Hippocampal formation (tissue), 2 donors: ENCODE measurements at places on chromosomes 7 and 10.

DNA sequence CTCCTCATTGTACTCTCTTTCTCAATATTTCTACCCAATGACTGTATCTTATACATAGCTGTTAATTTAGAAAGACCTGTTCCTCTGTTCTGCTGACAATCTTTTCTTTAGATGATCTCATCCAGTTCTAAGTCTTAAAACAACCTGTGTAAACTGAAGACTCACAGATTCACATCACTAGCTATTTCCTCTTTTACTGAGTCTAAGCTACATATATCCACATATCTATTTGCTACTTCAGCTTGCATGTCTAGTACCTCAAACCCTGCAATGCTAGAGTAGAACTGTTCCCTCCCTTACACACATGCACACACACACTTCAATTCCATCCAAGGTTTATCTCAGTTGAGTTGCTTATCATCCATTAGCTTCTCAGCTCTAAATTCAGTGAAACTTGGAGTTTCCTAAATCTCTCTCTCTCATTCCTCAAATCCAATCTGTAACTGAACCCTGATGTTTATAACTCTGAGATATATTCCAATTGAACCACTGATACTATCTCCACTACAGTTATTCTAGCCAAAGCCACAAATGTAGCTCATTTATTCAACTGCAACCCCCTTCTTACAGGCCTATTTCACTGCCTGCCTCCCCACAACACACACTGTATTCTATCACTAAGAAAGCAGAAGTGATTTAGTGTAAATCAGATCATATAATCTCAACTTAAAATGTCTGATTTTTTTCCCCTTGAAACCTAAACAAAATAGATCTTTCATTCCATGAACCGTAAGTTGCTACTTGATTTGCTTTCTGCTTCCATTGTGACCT is 1036.8 kb upstream of the POT1 start:
- DNase-seq, result no peak

- no peak for DNase-seq
Measured at GRCh38 chr10:17831896-17832295, 22.7 kb downstream of the MRC1 start.

GRCh38 chr10:115771755-115772154 is 501.3 kb downstream of the GFRA1 start:
- no peak for DNase-seq

- no peak for DNase-seq
Measured at GRCh38 chr10:35216303-35216905, 89.8 kb downstream of the CREM start.

- peak; percentile 24 for DNase-seq
Measured at GRCh38 chr7:33862946-33863814, 42.2 kb upstream of the BMPER start.

GRCh38 chr10:11150879-11151415 is 133.3 kb downstream of the CELF2 start:
- no peak for DNase-seq

DNA sequence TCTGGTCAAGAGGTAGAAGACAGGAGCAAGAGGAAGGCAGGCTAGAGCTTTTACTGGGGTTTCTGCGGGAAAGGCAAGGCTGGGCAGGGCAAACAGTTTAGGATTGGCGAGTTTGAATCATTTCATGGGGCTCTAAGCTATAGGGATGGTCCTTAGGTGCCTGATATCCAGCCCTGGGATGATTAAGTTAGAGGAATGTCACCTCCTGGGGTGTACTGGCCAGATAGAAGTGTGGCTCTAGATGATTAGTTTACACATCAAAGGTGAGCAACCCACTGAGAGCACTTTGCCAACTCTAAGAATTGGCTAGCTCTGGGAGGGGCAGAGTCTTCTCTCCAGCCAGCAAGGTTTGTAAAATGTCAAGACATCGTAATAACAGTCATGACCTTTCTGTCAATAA is 52.4 kb downstream of the ZNF365 start:
- no peak for DNase-seq

DNA sequence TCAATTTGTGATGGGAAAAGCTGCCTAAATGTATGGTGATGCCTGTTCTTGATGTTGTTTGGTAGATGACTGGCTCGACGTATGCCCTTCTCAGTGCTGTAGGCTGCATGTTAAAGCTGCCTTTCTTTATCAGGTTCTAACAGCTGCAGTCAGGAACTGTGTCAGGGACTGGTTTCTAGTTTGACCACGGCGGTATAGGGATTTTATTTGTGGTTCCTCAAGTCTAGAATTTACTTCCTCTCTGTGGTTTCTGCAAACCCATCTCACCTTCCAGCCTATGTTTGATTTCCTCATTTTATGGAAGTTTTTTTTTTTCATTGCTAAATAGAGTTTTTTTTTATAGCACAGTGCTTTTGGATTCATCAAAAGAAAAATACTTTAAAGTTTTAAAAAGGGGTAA is 26.5 kb downstream of the LMTK2 start:
- no peak for DNase-seq

GRCh38 chr7:148230296-148230695 is 360.3 kb upstream of the C7orf33 start:
- no peak for DNase-seq

DNA sequence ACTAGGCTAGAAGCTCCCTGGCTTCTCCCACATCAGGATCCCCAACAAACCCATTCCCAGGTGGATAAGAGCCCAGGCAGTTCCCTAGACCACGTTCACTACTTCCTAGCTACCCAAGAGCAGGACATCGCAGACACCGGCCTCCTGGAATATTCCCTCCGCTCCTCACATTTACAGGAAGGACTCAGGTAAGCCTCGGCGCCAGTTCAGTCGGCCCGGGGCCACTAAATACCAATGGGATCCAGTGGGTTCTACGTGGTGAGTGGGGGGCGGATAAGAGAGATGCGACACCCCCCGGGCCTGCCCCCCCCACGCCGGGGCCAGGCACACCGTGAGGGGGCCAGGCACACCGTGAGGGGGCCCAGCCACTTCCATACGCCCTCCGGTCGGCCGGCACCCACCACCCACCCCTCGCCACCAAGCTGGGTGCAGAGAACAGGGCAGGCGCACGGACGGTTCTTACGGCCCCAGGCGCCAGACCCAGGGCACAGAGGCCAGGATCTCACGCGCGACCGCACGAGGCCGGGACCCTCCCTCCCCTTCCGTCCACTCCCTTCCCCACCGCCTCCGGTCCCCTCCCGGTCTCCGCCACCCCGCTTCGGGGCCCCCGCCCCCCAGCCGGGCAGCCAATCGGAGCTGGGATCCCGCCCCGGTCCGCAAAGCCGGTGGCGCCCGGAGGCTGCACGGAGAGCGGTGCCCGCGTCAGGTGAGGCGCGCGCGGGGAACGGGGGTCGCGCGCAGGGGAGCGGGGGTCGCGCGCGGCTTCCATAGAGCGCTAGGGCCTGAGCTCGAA is at the start of gene BLVRA:
TSS of gene BLVRA (plus strand) at position 652 of the 793 bp plus-strand sequence. CDS start 12,479 bp downstream, outside the sequence.
- DNase-seq, result peak; percentile 0

DNA sequence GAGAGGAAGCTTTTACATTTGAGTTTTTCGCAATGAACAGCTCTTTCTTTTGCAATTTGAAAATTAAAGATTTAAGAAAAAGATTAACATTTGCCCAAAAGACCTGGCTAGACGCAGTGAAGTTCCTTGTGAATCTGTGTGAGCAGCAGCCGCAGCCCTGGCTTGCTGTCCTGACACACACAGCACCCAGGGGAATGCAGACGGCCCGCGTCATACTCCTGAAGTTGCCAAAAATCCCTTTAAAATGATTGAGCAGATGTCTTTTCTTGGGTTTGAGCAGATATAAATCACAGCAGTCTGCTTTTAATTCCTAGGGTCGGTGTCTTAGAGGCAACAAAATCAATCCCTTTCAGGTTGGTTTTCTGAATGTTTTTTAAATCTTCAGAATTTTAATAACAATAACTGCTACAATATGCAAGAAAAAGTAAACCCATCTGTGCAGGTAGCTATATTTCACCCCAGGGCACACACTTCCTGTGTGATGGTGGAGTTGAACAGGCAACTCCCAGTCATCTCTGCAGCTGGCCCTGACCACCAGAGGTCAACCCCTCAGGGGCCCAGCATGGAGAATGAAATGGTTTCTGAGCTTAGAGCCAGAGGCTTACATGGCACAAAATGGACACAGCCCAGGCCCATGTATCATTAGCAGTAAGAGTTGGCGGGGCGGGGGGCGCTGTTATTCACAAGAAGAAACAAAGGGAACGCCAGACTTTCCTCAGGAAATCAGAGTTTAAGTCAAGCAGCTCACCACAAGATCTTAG is 32.2 kb upstream of the TRIL start:
- DNase-seq, result no peak

DNA sequence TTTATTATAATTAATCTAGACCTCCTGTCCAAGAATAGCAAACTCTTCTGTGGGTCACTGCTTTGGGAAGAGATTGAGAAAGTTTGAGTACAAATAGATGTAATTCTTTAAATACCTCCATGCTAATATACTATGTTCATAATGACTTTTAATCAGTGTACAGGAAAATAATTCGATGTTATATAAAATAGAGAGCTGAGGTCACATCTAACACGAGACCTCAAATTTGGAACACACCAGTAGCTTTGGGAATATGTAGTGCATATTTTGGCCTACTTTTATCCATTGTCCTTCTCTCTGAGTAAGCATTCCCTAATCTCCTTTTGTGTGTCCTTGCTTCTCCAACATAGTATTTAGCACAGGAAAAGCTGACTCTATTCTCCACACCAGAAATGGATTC is 27.3 kb upstream of the CABCOCO1 start:
- DNase-seq, result no peak

DNA sequence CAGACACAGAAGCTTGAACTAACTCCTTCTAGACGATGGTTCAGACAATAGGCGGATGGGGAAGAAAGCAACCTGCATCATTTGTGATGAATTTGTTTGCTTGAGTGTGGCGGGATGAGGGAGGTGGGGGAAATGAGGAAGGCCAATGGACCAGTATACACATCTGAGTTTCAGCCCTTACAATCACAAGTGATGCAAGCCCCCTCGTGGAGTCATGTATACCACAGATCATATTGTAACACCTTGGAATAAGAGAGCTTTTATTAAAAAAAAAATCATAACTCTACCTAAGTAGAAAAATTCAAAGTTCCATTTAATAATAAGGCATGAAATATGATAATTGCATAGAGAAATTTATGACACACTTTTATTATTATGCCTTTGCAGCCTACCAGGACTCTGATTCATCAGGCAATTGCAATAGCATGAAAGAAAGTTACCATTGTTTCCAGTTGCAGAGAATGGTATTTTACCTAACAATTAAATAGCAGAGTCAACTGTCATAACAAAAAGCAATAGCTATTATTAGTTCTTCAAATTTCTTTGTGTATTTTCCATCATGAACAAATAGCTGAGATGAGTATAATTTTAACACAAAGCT is 230.2 kb upstream of the AKR1E2 start:
- DNase-seq, result no peak

- DNase-seq, result no peak
Measured at GRCh38 chr10:34446049-34446448, 369.0 kb downstream of the PARD3 start.

- DNase-seq, result no peak
Measured at GRCh38 chr10:88528806-88529570, 54.1 kb downstream of the RNLS start.

DNA sequence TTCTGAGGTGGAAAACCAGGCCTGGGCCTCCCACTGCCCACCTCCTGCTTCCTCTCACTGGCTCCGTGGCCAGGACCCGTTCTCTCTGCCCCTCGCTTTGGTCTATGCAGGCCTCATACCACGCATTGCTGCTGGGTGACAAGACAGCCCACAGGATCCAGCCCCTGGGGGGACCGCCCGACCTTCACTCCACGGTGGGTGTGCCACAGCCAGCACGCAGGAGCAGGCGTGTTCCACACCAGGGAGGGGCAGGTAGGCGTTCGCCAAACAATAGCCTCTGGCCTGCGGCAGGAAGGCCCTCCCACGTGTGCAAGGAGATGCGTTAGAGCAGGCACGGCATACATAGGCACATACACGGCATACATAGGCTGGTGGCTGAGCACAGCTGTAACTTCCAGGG is 233.4 kb downstream of the WDR37 start:
- DNase-seq, result no peak

DNA sequence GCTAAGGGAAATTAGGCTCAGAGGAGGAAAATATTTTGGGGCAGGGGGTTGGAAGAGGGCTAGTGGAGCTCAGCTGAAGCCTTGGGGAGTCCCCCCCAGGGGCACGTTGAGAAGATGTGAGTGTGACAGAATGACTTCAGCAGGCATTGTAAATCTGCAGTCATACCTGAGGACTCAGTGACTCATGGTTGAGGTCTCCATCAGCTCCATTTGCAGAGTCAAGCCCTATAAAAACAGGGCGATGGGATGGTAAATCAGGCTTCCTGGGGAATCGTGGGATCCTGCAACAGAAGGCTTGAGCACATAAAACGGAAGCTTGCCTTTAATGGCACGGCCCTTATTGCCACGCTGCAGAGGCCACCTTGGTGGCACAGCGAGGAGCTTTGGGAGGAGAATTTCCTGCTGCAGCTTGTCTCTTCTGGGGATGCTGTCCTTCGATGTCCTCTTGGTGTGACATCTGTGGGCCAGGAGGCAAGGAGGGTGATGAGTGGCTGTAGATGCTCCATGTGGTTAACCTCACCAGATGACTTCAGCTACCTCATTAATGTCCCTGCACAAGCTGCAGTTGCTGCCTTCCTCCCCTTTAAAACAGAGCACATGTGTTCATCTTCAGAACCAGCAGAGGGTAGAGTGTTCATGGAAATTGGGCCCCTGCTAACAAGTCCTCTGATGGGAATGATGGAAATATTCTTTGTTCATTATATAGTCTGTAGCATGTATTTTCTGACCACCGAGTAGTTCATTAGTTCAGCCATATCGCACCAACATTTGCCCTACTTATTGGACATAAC is 285.9 kb downstream of the LRMDA start:
- no peak for DNase-seq

GRCh38 chr7:2646336-2646679 is 14.5 kb downstream of the TTYH3 start:
- no peak for DNase-seq

GRCh38 chr10:53918755-53919154 is 882.3 kb downstream of the PCDH15 start:
- no peak for DNase-seq

- DNase-seq, result no peak
Measured at GRCh38 chr7:28625432-28625831, 213.1 kb downstream of the CREB5 start.

GRCh38 chr7:81284576-81284975 is 365.7 kb upstream of the SEMA3C start:
- no peak for DNase-seq

- DNase-seq, result no peak
Measured at GRCh38 chr10:48522011-48522765, 82.7 kb downstream of the ARHGAP22 start.

- no peak for DNase-seq
Measured at GRCh38 chr10:101063050-101063525, 1.3 kb downstream of the KAZALD1 start.
